NCI-H526 (cell line): ENCODE measurements at places on chromosomes 13 and 19.

DNA sequence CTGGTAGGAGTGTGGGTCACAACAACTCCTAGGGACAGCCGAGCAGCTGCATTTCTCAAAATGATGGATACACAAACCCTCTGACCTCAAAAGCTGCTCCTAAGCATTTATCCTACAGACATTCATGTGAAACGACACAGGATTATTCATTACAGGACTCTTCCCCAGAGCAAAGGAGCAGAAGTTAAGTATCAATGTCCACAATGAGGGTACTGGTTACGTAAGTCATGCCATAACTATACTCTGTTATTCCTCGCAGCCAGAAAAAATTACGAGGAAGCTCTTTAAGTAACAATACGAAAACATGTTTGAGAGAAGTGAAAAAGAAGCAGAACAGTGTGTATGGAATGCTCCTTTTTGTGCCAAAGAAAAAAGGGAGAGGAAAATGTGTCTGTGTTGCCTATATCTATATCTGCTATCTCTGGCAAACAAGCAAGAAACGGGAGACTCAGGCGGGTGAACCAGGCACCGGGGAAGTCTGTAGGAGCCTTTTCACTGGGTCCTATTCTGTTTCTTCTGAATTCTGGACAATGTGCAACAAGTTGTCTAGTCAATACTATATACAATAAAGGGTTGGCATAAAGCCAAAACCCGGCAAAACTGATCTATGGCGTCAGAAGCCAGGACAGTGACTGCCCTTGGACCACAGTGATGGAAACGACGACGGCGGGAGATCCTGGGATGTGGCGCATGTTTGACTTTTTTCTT, 1.3 kb downstream of the ISOC2 start:
- DNase-seq = no peak

- no peak for DNase-seq
Observed at GRCh38 chr19:40193587-40193849, 2.3 kb downstream of the MAP3K10 start.

- no peak for DNase-seq
Observed at GRCh38 chr13:40911341-40911740, 107.8 kb downstream of the ELF1 start.

GRCh38 chr19:11538232-11539036, at the start of gene CNN1:
TSS of gene CNN1 (plus strand) at chr19:11538851. CDS start at chr19:11538928, 77 bp downstream.
- DNase-seq = no peak

- DNase-seq = peak; percentile 88
Observed at GRCh38 chr19:48933382-48933932, at the start of gene DHDH. TSS of gene DHDH (plus strand) at chr19:48933699. CDS start at chr19:48933722, 23 bp downstream.

- peak; percentile 53 for DNase-seq
Observed at GRCh38 chr13:26943748-26944147, 183.2 kb upstream of the GPR12 start.

DNA sequence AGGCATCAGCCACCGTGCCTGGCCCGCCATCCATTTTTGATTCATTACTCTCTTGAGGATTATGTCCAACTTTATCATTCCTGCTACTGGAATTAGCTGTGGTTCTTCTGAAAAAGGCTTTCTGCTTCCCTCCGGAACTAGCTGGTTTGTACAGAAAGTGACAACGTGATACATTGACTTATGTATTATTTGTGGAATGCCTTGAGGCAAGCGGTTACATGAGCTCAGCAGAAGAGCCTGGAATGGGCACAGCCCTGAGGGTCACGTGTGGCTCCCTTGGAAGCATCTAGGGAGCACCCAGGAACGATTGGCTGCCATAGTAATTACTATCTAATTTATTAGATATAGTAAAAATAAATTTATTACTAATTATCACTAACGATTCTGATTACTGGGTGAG, 14.4 kb upstream of the RETN start:
- DNase-seq = no peak

GRCh38 chr19:49423071-49423984, at the start of gene PTH2:
TSS of gene PTH2 (minus strand) at chr19:49423441. CDS start at chr19:49423339, 102 bp downstream.
- DNase-seq = no peak

DNA sequence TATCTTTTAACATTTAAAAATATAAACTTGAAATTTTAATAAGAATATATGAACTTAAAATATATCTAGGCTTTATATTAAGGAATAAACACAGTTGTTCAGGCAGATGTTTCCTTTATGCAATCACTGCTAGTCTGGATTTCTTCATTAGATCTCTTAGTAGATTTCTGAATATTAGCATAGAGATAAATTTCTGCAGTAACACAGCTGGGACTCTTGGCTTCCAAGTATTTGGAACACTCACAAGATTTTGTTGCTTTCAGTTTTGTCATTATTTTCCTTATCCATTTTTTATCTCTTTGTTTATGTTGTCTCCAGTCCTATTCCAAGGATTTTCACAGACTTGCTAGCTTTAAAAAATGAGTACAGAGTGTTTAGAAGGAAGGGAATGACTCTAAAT, 857.1 kb downstream of the GPC5 start:
- DNase-seq = no peak

DNA sequence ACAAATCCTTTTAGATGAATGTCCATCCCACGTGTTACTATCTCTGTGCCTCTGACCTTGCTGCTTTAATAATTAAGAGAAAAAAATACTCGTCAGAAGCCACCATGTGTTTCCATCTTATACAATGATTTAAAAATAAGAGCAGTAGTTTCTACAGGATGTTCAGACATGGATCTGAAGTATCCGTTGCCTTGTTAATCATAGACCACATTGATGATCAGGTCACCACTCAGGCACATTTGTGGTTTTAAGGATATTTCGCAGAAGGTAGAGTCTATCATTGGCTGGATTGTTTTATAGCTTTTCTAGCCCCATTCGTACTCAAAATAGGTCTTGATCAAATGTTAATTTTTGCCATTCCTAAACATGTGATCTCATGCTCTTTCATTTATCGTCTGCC, 710.0 kb upstream of the ARGLU1 start:
- DNase-seq = no peak

DNA sequence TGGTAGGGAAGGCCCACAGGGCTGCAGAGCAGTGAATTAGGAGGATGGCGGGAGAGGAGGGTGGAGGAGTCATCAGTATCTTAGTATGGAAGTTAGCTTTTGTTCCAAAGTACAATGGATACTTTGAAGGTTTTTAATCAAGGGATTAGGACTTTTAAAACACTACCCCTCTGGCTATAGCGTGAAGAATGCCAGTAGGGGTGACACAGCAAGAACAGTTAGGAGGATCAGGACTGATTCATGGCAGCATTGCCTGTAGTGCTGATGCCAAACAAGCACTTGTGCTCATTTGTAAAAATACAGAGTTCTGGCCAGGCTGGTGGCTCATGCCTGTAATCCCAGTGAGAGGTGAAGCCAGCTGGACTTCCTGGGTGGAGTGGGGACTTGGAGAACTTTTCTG, 46.2 kb downstream of the SKA3 start:
- no peak for DNase-seq

DNA sequence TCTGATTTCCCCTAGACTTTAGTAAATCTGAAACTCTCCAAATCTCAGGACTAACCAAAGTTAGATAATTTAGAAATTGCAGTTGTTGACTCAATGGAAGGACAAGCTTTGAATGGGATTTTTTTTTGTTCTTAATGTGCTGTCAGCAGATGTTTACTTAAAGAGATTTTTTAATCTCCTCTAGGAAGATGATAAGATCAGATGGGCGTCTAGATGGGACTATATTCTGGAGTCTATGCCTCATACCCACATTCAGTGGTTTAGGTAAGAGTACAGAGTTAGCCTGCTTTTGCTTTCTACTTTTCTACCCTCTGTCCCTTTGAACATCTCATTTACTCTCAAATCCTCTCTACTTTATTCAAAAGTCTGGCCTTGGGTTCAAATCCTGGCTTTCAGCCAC, 39.3 kb downstream of the TM9SF2 start:
- no peak for DNase-seq

GRCh38 chr13:113794086-113794485, 35.1 kb downstream of the TMEM255B start:
- no peak for DNase-seq

DNA sequence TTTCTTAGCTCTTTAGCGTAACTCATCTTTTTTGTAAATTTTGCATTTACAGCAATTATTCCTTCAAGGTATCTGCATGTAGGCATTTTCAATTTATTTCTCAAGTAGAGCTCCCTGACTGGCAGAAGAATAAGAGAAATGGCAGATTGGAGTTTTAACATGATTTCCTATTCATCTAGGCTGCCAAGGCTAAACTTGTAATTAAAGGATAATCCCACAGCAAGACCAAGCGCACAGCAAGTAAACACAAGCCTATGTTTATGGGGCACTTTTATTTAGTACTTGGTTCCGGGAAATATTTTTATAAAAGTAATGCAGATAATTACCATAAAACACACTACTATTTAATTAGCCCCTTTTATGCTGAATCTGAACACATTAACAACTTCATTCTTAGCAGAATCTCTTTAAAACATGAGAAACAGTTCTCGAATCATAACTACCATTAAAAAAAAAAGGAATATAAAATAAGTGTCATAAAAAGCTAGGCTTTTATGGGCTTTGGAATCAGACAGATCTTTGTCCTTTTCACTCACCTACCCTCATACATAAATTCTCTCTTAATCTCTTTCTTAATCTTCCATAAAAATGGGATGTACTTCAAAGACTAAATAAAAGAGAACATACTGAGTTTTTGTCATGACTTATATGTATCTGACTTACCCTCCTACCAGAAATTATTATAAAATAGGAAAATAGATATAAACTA, 961.6 kb upstream of the MIR17HG start:
- DNase-seq = no peak

GRCh38 chr19:51259348-51260245, 8.7 kb downstream of the SIGLECL1 start:
- peak; percentile 48 for DNase-seq

GRCh38 chr19:39351537-39352064, 9.4 kb downstream of the SAMD4B start:
- DNase-seq = no peak

DNA sequence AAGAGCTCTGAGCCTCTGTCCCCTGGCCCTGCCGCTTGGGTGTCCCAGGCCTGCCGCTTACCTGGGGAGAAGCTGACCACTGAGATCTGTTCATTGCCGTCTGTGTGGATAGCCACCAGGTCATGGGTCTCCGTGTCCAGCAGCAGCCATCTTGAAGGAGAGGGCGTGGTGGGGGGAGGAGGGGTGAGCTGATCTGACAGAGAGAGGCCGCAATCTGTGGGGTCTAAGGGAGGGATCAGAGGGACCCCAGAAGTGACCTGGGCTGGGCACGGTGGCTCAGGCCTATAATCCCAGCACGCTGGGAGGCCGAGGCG, 14.6 kb upstream of the GPR4 start:
- no peak for DNase-seq

- no peak for DNase-seq
Observed at GRCh38 chr19:31249217-31249616, 100.0 kb downstream of the TSHZ3 start.

DNA sequence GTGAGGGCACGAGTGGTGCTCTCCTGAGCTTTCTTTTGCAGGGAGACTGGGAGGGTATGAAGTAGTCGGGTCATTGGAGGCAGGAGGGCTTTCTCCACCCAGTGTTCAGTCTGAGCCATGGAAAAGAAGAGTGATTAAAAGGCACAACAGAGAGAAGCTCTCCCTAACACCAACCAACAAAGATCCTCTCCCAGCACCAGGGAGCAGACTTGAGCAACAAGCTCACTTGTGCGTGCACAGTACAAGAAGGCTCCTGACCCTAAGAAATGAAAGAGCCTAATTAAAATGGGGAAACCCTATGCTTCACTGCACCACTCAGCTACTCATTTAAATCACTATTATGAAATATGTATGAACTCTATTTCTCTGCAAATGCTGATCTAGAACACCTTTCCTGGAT, 276.3 kb upstream of the SOX21 start:
- DNase-seq = peak; percentile 37

GRCh38 chr13:77489566-77490337, 45.8 kb upstream of the SCEL start:
- no peak for DNase-seq

DNA sequence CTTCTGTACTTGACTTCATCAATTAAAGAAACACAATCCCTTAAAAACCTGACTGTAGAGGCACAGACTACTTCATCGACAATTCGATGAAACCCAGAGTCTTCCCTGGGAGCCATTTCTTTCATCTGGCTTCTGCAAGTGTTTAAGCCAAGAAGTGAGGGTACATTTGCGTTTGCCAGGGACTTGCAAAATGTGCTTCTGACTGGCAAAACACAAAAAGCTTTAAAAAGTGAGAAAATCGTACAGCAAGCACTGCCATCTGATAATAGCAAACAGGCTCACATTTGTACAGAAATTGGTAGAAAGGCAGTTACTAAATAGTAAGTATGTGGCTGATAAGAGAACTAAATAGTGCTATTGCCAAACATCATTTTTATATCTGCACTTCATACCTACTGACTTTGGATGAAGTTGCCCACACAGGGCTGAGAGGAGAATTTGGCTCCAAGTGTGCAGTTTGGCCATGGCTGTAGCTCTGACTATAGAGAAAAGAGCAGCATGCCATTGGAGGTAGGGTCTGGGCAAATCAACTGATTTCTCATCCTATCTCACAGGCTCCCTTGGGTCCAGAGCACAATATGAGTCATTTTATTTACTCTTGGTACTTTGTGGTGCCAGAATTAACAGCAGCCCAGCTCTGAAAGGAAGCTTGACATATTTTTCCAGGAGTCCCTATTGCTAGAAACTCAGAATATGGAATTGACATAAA, 358.1 kb downstream of the OXGR1 start:
- no peak for DNase-seq

GRCh38 chr19:30630289-30631032, 258.3 kb downstream of the ZNF536 start:
- peak; percentile 95 for DNase-seq
